ENCODE measurements at places on chromosomes 11 and 22.

DNA sequence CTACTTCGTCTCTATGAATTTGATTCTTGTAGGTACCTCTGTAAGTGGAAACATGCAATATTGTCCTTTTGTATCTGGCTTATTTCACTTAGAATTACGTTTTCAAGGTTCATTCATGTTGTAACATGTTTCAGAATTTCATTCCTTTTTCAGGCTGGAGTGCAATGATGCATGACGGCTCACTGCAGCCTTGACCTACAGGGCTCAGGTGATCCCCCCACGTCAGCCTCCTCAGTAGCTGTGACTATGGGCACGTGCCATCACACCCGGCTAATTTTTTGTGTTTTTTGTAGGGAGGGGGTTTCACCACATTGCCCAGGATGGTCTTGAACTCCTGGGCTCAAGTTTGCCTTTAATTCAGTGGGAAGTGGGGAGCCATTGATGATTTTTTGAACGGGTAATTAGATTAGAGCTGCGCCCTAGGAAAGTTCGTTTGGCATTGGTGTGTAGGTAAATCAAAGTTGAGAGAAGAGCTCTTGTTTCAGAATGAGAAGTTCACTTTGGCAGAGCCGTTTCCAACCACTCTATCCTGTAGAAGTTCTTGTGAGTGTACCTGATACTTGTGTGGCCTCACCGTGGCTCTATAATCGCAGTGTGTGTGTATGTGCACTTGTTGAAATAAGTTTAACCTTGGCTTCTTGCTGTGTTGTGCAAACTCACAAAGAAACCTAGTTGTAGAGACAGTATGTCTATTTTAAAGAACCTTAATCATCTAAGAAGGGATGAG lies 115.9 kb downstream of the NAV2 start:
- no peak for DNase-seq

- no peak for DNase-seq
These were observed 1.6 kb downstream of the OR10A2 start for GRCh38 chr11:6864438-6864837.

GRCh38 chr22:19554834-19555404 lies 30.7 kb upstream of the CLDN5 start:
- no peak for DNase-seq

DNA sequence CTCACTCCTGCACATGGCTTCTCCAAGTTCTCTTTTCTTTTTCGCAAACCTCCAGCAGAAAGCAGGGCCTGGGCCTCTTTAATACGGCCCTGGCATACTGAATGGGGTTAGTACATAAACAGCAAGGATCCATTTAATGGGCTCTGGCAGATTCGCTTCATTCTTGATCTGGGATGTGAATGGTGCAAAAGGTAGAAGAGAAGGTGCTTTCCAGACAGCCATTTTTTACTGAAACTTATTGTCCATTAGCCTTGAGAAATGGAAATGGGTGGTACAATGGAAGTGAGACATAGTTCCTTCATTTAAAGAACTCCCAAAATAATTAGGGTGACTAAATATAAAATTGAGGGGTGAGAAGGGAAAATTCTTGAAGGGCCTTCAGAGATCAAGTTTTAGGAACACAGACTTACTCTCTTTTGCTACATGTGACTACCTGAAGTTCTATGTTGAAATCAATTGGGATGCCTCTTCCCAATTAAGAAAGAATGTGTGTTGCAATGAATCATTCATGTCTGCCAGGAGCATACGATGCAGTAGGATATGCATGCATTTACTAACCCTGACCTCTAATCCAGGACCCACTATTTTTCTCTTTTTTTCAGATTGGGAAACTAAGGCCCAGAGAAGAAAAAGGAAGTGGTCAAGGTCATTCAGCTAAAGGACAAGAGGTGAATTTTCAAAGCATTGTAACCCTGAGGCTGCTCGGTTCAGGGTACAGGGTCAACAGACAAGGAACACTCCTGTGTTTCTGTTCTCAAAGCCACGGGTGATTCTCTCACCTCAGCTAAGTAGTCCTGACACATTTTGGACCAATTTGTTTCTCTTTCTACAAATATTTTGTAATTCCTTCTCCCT lies 144.1 kb downstream of the BBOX1 start:
- DNase-seq, result no peak

DNA sequence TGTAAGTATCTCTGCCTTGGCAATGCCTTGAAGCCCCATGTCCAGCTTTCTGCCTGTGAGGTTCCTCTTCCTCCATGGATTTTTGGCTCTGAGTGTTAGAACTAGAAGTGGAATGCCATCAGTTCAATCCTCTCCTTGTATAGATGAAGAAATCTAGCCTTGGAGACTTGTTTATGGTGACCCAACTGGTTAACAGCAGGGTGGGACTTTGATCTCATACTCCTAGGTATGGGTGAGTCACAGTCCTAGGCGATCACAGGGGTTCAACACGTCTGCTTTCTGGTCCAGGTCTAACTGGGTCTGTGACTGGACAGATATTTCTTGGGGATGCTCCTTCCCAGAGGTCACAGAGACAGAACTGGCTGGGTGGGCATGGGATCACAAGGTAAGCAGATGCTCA lies 9.2 kb upstream of the MTFP1 start:
- DNase-seq, result no peak

GRCh38 chr11:1892116-1892515 lies 421 bp upstream of the PRR33 start:
- DNase-seq, result no peak

DNA sequence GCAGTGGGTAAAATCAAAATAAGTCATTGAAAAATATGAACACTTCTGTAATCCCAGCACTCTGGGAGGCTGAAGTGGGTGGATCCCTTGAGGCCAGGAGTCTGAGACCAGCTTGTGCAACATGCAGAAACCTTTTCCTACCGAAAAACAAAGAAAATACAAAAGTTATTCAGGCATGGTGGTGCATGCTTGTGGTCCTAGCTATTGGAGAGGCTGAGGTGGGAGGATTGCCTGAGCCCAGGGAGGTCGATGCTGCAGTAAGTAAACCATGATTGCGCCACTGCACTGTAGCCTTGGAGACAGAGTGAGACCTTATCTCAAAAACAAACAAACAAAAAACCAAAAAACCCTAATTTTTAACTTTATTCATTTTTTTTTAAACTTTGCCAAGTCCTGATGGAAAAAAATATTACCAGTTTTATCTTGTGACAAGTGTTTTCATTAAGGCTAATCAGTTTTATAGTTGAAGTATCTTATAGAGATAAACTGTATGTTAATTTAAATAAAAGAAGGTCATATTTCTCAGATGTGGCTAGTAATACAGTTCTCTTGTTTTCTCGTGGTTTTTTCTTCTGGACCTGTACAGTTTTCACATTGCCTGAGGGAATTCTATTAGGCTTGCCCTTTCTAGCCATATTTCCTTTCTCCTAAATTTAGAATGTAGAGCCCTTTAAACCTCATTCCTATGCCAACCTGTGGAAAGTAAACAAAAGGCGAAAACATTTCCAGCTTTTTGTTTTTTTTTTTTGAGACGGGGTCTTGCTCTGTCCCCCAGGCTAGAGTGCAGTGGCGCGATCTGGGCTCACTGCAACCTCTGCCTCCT lies 9.4 kb downstream of the HIPK3 start:
- no peak for DNase-seq

DNA sequence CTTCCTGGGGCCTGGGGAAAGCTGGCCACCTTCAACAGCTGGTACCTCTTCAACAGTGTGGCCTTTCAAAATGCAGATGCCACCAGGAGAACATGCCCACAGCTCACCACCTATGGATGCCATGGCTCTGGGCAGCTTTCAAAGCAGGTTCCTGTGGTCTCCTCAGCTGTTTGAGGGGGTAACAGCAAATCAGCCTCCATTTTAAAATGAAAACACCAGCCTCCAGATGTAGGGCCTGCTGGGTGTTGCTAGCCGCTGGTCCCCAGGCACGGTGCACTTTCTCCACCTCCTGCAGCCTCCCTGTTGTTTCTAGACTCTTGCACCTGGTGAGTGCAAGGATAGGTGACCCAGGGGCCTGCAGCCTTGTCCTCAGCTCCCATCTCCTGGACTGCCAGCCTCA lies 10.0 kb downstream of the CDPF1 start:
- DNase-seq, result no peak

GRCh38 chr22:31947296-31947695 lies 3.0 kb downstream of the YWHAH start:
- DNase-seq, result peak; percentile 37
